Central memory CD8-positive, alpha-beta T cell (primary cell): ENCODE measurements at places on chromosomes 2 and 18.

DNA sequence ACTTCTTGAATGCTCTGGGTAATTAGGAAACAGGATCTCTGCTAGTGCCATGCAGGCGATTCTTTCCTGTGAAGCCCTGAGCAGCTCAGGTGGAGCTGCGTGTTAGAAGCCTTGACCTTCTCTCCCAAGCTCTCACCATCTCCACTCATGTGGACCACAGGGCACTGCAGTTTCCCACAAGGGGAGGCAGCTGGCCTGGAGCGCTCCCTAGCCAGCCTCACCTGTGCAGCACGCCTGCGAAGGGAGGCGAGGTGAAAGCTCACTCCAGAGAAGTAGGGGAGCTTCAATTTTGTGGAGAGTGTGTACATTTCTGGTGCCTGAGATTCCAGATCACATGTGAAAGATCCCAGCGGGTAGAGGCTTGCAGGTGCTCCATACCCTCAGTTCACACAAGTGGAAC is 11.1 kb upstream of the HES6 start:
- no peak for DNase-seq

- no peak for DNase-seq
Observed at GRCh38 chr2:51220606-51221005, 188.7 kb upstream of the NRXN1 start.

DNA sequence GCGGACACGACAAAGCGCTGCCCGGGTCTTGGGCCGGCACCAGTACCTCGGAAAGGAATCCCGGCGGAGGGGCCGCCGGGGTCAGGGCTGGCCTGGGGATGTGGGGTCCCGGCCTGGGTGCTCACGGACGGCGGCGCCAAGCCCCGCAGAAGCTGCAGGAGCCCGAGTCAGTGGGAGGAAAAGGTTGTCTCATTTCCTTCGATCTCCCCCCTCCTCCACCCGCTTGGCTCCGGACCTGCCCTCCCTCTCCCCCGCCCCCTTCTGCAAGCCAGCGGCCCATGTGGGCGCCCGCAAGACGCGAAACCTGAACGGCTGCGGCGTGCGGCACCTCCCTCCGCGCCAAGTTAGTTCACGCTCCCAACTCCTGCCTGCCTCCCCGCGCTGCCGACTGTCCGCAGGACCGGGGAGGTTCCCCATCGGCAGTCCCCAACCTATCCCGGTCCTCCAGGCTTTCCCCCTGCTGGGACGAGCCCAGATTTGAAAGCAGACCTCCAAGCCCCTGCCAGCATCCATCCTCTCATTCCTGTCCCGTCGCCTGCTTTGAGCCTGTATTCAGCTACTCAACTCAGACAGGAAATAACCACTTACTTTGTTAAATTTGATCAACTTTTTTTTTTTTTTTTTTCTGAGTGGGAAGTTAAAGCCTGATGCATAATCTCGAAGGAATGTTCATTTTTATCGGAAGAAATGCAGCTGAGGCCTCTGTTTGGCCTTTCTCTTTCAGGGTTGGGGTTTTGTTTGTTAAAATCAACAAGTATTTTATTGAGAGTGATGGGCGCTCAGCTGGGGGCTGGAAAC is at the start of gene EVA1A:
EVA1A (minus strand) TSS at position 172 of the 798 bp plus-strand sequence. CDS start 42,799 bp downstream, outside the sequence.
- no peak for DNase-seq

DNA sequence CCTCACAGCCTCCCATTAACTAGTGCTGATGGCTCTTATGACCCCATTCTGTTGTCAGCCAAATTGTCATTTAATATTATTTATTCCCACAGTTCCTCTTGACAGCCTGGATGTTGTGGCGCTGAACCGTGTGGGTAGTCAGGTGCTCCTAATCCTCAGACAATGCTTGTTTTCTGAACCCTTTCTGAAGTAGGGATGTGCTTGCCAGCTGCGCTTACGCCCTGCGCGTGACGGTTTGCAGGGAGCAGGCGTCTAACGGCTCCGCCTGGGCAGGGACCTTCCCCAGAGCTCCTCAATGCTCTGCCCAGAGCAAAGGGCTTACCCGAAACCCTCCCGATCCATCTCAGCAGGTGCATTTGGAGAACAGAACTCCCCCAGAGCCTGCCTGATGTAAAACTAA is 358.2 kb upstream of the MYT1L start:
- no peak for DNase-seq

DNA sequence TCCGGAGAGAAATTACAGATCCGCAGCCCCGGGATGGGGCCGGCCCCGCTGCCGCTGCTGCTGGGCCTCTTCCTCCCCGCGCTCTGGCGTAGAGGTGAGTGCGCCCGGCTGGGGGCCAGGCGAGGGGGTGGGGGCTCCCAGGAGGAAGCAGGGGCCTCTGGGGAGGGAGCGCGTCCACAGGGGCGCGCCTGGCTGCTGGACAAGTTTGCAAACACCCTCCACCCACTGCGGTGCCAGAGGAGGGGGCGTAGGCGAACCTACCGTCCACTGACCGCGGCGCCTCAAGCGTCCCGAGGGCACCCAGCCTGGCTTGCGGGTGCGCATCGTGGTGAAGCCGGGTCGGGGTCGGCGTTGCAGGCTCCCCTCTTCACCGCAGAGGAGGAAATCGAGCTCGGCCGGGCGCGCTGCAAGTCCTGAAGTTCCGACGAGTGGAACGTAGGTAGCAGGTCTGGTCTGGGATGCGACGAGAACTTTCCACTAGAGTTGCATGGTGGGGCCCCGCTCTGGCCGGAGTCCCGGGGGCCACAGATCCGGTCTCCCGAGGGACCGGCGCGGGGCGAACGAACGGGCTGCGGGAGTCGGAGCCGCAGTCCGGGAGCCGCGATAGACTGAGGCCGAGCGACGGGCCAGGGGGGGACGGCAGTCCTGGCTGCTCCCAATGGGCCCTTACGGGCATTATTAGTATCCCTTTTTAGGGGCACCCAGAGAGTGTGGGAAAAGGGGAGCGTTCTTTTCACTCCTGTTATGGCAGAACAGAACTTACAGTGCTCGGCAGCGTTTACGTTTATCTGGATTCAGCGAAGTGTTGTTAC is 502 bp downstream of the MERTK start:
- no peak for DNase-seq

DNA sequence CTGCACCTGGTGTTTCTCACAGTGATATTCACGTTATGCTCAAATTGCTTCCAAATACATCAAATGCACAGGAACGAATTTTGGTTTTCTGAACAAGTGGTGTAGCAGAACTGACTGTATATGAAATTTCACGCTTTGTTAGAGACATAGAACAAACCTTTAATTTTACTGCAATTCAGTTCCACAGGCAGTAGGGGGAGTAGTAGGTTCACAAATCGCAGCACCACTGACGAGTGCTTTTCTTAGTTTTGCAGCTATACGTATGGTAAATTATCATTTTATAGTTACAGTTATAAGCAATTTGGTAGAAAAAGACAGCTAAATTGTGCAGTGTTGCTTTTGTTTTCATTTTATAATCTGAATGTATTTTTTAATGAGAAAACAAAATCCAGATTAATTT is 113.3 kb downstream of the KIAA1328 start:
- DNase-seq, result no peak

- DNase-seq, result no peak
Observed at GRCh38 chr18:37566479-37567060, 972 bp upstream of the CELF4 start.

GRCh38 chr2:129827311-129828090 is 152.0 kb upstream of the RAB6C start:
- no peak for DNase-seq

DNA sequence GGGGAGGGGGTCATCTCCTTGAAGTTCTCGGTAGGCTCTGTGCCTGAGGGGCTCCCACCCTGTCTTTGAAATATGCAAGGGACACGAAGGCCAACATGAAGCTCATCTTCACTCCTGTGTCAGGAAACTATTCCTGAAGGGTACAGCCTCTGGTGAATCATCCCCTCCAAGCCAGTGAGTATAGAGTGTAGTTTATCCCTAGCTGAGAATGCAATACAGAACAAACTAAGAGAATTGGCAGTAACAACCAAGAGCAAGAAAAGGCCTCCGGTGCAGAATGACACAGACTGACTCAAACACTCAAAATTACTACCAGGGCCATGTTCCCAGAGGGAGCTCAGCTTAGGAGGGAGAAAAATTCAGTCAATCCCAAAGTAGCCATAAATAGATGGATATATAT is 413.3 kb downstream of the BCL11A start:
- DNase-seq, result no peak

DNA sequence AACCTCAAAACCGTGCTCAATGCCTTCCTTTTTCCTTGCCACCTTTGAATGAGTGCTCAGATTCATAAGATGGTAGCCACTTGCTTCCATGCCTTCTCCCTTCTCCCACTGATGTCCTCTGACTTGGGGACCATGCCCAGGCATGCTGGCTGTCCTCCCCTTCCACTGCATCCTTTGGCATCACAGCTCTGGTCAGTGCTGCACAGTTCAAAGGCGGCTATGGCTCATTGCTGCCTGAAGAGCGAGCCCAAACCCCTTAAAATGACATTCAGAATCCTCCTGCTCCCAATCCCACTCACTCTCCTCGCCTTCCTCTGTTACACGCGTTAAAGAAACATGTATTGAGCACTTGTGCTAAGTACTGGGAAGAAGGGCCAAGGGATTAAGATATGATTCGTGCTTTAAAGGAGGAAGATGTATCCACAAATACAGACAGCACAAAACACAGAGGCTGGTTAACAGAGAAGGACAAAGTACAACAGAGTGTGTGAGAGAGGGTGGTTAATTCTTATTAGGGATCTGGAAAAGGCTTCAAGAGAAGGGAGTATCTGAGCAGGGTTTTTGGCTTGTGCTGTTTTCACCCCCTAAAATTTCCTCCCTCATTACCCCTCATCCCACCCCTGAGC is 81.8 kb downstream of the CERKL start:
- no peak for DNase-seq

DNA sequence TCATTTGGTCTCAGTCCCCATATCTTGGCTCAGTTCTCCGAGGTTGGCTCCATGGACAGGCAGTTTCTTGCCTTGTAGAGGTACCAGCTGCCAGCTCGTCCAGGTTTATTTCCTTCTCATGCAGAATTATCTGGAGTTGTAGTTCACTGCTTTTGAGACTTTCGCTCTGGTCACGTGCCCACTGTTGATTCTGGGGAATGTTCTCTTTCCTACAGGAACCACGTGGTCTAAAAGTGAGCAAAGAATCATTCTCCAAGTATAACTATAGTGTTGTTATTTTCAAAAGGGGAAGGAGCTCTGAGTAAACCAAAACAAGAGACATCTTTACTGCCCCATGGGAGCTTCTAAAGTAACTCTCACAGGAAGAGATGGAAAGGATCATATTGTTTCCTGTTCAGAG is 41.2 kb upstream of the RAB27B start:
- no peak for DNase-seq

DNA sequence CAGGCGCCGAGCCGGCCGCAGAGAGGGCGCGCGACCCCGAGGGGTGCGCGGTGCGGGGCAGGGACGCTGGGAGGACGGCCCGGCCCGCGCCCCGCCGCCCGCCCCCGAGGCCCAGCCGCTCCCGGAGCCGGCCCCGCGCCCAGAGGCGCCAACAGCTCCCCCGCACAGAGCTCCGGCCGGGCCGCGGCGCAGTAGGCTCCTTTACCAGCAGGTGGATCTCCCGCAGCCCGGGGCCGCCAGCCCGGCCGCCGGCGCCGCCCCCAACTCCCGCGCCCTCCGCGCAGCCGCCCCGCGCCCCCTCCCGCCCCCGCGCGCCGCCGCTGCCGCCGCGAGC is 258 bp downstream of the MGAT4A start:
- peak; percentile 41 for DNase-seq

GRCh38 chr2:215583881-215584280 is 148.0 kb upstream of the FN1 start:
- DNase-seq, result no peak

DNA sequence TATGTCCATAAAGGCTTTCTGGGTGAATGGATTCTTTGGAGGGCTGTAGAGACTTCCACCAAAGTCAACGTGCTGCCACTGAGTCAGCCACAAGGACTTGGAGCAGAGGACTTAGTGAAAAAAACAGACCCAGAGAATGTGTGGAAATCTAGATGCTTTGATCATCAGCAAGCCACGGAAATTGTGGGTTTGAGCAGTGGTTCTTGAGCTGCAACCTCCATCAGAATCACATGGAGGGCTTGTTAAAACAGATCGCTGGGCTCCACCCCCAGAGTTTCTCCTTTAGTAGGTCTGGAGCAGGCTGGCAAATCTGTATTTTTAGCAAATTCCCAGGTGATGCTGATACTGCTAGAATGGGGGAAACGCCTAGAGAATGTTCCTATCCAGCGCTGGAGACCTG is 95.3 kb downstream of the RBM43 start:
- no peak for DNase-seq

DNA sequence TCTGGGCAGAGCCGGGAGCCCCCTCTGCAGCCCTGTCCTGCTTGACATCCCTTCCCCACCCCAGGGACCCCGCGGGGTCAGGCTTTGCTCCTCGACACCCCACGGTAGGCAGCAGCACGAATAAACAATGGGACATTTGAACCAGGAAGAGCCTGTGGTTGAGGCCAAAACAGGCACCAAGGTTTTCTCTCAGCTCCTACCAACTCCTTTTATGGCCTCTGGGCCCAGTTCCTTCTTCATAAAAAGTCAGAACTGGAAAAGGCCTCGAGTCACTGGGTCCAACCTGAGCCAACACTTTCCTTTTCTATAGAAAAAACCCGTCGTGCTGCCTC is 20.6 kb downstream of the TEX44 start:
- no peak for DNase-seq

DNA sequence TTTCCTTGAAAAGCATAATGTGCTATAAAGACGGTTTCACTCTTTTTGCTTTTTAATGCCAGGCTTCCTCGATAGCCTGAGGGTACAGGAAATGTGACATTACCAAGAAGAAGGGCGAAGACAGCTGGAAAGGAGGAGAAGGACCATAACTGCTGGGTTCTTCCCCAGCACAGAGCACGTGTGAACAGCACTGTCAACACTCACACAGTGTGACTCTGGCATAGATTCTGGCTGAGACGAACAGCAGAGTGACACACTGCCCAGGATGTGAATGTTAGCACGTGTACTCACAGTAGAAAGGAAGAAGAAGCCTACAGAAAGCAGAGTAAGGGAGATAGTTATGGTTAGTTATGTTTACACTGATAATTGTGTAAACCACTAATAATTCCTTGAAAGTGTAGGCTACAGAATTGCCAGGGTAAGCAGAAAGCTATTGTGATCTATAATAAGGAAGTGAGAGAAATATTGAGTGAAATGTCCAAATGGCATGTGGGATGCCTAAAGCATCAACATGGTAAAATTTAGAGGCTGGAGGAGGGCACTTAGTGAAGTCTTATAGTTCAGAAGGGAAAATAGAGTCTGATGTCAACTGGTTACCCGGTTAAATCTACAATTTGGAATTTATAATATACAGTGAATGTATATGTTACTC is 198.2 kb downstream of the DLGAP1 start:
- DNase-seq, result no peak

DNA sequence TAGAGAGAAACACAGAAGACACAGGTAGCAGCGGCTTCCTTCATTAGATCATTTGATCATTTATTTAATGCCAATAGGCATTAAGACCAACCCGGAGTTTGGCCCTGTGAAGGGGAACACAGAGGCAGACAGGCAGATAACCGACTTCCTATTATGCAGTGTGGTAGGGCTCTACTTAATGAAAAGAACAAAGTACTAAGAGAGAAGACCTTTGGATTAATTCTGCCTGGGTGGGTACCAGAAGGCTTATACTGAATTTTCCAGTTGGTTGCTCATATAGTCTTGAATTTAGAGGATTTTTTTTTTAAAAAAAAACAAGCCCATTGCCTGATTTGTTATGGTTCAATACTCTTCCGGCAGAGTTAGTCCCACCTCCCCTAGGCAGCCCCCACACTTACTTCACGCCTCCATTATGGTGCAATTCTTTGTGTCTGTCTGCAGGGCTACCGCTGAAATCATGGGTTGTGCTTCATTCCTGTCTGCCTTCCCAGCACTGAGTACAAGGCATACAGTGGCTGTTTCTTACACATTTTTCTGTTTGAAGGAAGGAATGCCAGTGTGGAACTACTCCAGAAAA is 244.3 kb upstream of the APCDD1 start:
- DNase-seq, result no peak
